ENCODE measurements at places on chromosomes 12 and 14.

GRCh38 chr12:130086248-130086647 is 76.0 kb upstream of the FZD10 start:
- DNase-seq = no peak

DNA sequence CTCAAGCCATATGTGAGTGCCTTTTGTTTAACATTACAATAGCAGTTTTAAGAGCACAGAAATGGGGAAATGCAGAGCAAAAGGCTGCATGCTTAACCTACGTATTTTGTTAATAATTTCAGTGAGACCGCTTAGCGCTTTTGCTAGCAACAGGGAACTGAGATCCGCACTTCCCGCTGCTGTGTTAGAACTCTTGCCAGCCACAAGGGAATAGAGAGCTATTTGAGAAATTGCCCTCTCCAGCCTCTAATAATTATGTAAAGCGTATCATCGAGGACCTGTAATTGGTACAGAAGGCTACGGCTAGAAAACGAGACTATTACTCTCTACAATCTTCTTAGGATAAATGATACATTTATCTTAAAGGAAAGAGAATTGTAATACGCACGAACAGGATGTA is 205.2 kb upstream of the GRIP1 start:
- no peak for DNase-seq

DNA sequence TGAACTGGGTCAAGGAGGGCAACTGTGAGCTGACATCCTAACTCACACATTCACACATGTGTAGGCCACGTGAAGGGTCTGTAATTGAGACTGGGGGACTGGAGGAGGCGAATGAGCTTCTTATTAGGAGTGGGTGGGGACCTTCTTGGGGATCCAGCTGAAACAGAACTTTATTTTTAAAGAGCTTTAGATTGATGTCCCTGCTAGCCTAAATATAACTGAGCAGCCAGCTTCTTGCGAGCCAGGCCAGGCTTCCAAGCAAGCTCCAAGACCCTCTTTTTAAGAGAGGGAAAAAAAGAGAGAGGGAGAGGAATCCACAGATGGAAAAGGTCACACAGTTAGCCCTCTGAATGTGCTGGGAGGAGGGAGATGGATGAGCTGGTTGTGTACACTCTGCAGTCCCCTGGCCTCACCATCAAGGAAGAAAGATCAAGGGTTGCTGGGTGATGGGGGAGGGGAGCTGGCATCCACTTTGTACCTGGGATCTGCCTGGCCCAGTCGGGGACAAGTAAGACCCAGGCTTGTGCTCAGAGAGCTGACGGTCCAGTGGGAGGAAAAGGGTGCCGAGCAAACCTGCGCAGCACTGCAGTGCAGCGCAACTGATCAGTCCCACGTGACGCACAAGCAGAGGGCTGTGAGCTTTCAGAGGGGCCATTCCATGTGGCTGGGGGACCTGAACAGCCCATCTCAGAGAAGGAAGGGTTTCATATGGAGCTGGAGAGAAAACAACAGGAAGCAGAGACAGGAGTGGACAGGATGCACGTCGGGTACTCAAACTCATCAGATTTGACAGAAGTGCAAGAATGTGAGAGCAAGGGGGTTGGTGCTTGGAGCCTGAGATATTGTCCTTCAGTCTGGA is 154.5 kb downstream of the ZFP36L1 start:
- DNase-seq = no peak

GRCh38 chr12:14803830-14804160 is 325 bp downstream of the C12orf60 start:
- DNase-seq = no peak

- DNase-seq = no peak
Observed at GRCh38 chr12:89936631-89937030, 228.0 kb upstream of the ATP2B1 start.

Measured in left kidney (tissue), 8 donors.